ENCODE measurements at places on chromosomes 13 and 19. TPM values are rescaled to one million over a fixed set of nuclear protein-coding genes. Genes with fewer than 3 reads are reported as not detected.
A peak's percentile ranks its signal among the peaks of the same experiment; 100 is the strongest.

DNA sequence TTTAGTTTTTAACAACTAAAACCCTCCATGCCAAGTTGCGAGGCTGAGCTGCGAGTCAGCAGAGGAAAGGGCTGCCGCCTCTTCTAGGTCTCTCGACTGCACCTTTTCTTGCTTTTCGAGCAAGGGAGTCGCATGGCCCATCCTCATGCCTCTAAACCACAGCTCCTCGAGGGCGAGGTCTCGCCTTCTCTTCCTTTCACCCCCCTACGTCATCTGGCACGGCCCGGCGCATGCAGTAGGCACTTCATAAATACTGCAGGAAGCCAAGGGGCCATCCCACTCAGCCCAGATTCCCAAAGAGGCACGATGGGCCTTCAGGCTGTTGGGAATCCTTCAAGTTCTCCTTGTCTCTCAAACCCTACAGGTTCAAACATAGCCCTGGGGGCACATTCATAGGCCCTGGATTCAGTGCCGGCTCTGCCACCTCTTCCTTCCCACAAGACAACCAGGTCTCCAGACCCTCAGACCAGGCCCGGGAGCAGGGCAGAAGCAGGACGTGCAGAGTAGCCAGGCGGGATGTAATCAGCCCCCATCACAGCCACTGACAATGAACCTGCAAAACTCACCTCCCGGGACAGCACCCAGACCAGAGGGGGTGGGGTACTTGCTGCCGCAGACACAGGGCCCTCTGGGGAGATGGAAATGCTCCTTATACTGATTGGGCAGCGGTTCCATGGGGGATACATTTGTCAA lies 41.7 kb downstream of the GGACT start:
- no peak for DNase-seq

- DNase-seq, result no peak
These were observed 18.6 kb downstream of the PEPD start for GRCh38 chr19:33503030-33503429.

GRCh38 chr19:2243274-2244124 lies 5.6 kb upstream of the AMH start:
- DNase-seq, result no peak

DNA sequence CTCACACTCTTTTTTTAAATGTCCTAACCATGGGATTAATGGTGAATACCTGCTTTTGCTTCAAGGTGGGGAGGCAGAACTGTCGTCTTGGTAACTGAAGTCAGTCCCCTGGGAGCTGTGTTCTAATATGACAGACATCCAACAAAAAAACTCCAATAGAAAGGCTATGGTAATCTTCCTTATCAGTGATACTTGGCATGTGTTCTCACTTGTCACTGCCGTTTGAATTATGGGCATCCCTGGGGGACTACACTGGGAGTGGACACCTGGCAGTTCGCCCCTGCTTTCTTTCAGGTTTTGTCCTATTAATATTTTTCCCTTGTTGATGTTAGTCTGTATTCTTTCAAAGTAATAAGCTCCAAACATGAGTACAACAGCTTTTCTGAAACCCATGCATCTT lies 252.6 kb downstream of the SLITRK5 start:
- DNase-seq, result no peak

GRCh38 chr13:27915301-27916207 lies 4.2 kb upstream of the PDX1 start:
- DNase-seq, result no peak

GRCh38 chr19:16788479-16788878 lies 40.7 kb upstream of the SIN3B start:
- DNase-seq, result no peak

- no peak for DNase-seq
These were observed 7.5 kb downstream of the F10 start for GRCh38 chr13:113129921-113130750.

- peak; percentile 44 for DNase-seq
These were observed 21.9 kb downstream of the CEBPA start for GRCh38 chr19:33280351-33280921.

DNA sequence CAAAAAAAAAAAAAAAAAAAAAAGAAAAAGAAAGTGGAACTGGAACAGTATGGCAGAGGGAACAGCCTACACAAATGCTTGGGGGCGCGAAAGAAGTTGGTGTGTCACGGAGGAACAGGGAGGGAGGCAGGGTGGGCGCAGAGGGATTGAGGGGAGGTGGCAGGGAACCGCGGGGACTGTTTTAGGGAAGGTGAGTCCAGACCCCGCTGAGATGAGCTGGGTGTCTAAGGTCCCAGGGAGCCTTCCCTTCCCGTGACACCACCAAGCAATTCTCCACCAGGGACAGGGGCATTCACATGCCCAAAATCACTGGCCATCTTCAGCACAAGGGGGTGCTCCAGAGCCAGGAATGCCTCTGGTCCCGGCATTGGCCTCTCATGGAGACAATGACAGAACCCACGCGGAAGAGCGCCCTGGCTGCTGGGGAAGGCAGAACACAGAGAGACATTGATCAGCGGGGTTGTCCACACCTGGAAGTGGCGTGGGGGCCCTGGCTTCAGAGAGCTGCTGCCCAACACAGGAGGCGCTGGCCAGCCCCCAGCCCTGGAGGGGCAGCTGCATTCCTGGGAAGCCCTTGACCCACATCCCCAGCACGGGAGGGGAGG lies 6.9 kb downstream of the PEAK3 start:
- DNase-seq, result peak; percentile 67

DNA sequence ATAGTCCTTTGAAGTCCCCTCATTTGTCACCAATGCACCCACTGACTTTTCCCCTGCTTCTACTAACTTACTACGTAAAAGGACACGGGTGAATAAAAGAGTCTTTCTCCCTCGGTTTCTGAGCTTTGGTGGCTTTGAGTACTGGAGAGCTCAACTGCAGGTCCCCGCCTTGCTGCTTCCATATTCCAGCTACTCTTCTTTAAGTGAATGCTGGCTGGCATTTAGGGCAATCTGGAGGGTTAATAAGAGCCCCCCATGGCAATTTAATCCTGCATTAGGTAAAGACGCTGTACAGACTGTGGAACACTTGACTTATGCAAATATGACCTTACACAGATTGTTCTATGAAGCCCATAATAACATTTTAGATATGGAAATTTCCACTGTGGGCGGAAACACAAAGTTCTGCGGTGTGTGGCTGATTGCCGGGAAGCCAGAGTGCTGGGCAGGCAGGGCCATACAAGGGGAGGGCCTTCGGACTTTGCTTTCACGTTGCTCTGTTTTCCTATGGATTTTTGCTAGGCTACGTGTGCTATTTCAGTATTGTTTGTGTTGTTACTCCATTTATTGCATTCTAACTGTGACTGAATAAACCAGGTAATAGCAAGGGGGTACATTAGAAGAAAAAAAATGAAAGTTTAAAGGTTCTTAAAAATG lies 97.5 kb downstream of the SLC10A2 start:
- DNase-seq, result no peak

GRCh38 chr13:48827709-48828108 lies 148.0 kb upstream of the FNDC3A start:
- no peak for DNase-seq

GRCh38 chr19:7970716-7971448 lies 27.4 kb upstream of the TIMM44 start:
- DNase-seq, result peak; percentile 38

- peak; percentile 82 for DNase-seq
These were observed 14.6 kb downstream of the FAM187B start for GRCh38 chr19:35213663-35214632.

GRCh38 chr13:21310220-21310619 lies 133.8 kb downstream of the MRPL57 start:
- no peak for DNase-seq

Gene MFSD12
- 63.5 TPM for total RNA-seq

Gene CCNA1
- total RNA-seq, result 0.47 TPM

Gene PEG3
- total RNA-seq, result not detected

Gene CYP2A7
- not detected for total RNA-seq

Gene ZNF723
- total RNA-seq, result not detected
